ENCODE measurements at places on chromosomes 4 and X. TPM values are rescaled to one million over a fixed set of nuclear protein-coding genes. Genes with fewer than 3 reads are reported as not detected.

DNA sequence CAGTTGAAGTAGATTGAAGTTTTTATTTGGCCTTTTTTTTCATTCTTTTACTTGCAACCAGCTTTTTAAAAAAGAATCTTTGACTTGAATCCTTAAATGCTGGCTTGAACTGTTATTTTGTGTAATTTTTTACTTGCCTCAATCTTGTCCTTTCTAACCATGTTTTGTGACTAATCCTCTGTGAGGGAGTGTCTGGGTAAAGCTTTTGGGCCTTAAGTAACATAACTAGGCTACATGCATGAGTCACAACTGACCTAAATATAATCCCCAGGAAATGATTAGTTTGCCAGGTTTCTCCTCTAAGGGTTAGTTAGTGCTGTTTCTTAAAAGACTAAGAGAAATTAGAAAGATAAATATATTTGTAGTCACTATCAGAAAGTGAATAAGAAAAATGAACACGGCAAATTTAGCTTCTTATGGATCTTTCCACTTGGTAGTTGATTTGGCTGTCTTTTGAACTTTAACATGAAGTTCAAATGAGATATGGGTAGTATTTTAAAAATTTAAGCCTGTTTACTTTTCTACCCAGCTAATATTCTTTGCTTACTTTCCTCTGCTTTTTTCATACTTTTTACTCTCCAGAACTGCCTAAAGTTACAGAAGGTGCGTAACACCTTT is 13.0 kb downstream of the EXOC1 start:
- no peak for DNase-seq

The NR0B1 gene
- 0.38 TPM for total RNA-seq

GRCh38 chr4:186781032-186781917 is 57.6 kb upstream of the FAT1 start:
- no peak for DNase-seq

The NUP62CL gene
- 6.1 TPM for total RNA-seq

The PCSK1N gene
- 0.33 TPM for total RNA-seq

DNA sequence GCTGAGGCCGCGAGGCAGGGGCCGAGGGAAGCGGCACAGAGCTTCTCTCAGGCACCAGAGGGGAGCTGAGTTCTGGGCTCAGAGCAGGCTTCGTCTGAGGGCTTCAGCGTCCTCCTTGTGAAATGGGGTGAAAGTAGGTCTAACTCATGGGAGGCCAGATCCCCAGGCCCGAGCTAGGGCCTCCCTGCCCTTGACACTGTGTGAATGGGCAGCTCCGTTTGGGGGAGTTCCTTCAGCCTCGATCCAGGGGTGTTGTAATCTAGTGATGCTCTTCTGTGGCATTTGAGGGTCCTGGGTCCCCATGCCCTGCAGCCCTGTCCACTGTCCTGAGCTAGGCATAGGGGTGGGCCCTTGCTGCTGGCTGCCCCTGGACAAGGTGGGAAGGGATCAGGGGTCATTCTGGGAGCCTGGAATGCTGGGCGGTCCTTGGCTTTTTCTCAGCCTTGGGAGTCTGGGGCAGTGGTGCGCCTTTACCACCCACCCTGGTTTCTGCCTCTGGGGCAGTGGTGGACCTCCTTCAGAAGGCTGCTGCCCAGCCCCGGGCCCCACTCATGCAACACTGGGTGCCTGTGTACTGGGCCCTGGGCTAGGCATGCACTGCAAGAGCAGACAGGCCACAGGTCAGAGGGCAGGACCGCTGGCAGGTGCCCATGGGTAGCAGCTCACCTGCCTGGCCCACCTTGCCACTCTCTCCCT is 4.1 kb downstream of the SH3BP2 start:
- no peak for DNase-seq

The DCAF4L1 gene
- total RNA-seq = 0.09 TPM

DNA sequence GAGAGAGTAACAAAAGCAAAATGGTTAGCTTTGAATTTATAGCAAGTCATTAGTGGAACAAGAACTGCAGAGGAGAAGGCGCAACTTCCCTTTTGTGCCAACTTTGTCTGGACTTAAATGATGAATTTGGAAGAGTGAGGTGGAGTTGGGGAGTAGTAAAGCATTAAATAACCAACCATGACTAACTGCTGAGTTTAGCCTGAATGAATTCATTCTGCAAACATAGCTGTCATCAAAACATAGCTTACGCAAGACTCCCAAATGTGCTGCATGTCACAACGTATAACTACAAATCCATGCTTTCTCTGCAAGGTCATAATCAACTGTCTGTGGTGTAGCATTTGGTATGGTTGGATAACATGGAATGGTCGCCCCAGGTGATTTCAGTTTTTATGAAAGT is 75.9 kb upstream of the RPL34 start:
- DNase-seq = no peak
